ENCODE measurements at places on chromosomes 5 and 9.

- DNase-seq, result no peak
Observed at GRCh38 chr5:61311836-61312808, 19.9 kb upstream of the ZSWIM6 start.

GRCh38 chr9:132201139-132201538 lies 39.3 kb downstream of the NTNG2 start:
- peak; percentile 60 for DNase-seq

- no peak for DNase-seq
Observed at GRCh38 chr5:172748341-172748843, 22.6 kb downstream of the DUSP1 start.

DNA sequence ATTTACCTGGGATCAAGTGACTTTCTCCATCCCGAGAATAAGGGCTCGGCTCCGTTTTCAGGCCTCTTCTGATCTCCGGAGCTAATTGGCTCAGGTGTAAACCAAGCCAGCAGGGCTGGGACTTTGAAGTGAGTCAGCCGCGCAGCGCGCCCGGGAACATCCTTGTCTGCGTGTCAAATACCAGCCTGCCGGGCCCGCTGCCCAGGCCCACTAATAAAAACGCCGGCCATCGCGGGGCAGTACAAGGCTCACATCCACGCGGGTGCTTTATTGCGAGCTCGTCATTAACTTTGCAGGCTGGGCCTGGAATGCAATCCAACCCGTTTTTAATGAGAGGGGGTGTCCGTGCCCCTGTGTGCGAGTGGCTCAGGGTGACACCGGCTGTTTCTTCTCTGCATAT lies 416.8 kb downstream of the IRX2 start:
- no peak for DNase-seq

GRCh38 chr5:146560205-146560812 lies 44.3 kb upstream of the GPR151 start:
- no peak for DNase-seq

GRCh38 chr5:138391859-138392386 lies 39.4 kb downstream of the KDM3B start:
- DNase-seq, result no peak

- no peak for DNase-seq
Observed at GRCh38 chr5:128019391-128019790, 64.2 kb upstream of the SLC12A2 start.

DNA sequence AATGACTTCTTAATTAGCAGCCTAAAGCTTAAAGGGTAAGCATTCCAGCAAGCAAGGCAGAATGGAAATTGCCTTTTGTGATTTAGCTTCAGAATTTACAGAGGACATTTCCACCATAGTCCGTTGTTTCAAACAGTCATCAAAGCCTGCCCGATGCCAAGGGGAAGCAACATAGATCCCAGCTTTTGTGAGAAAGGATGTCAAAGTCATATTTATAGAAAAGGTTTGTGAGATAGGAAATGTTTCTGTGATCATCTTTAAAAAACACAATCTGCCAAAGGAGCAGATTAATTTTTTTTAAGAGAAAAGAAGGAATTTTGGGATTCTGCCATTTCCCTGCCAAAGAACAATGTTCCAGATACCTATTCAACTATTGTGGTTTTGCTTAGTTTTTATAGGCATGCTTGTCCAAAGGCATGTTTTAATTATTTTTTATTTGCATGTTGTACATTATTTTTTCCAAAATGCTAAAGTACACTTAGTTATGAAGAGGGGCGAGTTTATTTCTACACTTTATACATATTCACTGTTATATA lies 346.9 kb downstream of the ZNF608 start:
- no peak for DNase-seq

GRCh38 chr5:146620031-146620668 lies 104.2 kb upstream of the GPR151 start:
- no peak for DNase-seq

- DNase-seq, result no peak
Observed at GRCh38 chr9:20297646-20298084, 324.6 kb downstream of the MLLT3 start.

DNA sequence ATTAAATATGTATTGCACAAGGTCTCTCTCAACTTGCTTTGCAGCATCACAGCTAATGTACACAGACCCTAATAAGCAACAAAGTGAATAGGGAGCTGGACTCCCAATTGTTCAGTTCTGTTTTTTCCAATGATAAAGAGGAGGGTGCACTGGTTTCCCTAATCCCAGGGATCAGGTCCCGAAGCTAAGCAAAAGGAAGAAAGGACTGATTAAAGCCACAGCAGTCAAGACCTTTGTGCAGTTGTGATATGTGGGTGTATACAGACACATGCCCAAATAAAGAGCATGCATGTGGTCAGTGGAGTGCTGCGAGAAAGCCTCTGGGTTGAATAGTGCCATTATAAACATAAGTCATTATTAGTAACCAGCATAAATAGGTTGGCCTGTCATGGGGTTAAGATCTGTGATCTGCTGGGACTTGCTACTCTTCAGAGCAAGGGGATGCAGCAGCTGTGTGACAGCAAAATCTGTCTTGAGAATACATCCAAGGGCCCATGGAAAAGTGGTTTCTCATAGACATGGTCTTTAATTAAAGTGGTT lies 1863.1 kb upstream of the WWC1 start:
- DNase-seq, result no peak

GRCh38 chr5:124021776-124022175 lies 509.8 kb downstream of the CSNK1G3 start:
- no peak for DNase-seq

DNA sequence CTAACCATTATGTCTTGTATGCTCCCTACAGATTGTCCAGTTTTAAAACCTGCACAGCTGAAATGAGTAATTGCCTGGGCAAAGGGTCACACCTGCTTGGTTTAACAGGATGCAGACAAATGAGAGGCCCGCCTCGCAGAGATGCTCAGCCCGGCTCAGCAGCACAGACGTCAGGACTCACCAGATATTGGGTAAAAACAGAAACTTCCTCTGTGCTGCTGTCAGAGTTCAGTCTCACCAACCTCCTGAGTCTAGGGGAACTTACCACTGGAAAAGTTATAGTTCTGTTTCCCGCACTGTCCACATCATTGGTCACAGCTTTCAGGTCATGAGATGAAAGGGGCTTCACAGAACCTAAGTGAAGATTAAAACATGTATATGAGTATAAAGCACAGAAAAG lies 152.5 kb downstream of the ESM1 start:
- DNase-seq, result no peak

DNA sequence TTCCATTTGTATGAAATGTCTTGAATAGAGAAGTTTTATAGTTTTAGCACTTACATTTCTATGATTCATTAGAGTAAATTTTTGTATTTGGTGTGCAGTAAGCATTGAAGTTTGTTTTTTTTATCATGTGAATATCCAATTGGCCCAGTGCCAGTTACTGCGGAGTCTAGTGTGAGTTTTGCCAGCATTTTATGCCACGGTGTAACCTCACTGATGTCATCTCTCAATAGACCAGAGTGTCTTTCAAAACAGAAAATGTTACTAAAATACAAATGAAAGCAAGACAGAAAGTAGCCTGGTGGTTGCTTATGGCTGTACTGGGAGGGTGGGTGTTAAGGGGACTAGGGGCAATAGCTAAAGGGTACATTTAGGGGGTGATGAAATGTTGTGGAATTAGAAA lies 62.8 kb downstream of the IPPK start:
- DNase-seq, result no peak

- DNase-seq, result no peak
Observed at GRCh38 chr5:74055486-74056106, 429.6 kb downstream of the ARHGEF28 start.

DNA sequence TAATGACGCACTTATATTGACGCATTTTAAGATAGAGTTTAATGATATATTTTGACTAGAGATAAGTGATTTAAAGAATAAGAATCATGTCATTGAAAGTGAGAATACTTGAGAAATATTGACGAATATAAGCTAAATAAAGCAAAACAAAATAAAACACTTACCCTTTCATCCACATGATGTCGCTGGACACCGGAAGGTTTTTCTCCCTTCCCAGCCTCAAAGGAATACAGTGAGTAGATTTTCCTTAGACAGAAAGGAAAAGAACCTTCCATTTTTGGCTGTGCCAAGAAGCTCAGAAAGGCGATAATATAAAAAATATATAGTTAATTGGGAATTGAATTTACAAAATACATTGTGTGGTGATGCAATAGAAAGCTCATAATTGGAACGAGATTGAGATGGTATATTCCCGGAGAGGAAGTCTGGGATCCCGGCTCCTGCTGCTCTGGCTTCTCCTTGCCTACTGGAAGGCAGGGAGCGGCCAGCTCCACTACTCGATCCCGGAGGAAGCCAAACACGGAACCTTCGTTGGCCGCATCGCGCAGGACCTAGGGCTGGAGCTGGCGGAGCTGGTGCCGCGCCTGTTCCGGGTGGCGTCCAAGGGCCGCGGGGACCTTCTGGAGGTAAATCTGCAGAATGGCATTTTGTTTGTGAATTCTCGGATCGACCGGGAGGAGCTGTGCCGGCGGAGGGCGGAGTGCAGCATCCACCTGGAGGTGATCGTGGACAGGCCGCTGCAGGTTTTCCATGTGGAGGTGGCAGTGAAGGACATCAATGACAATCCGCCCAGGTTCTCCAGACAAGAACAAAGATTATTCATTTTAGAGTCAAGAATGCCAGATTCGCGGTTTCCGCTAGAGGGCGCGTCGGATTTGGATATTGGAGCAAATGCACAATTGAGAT lies at the start of gene PCDHA5:
Gene PCDHA5, plus strand, starts transcription at position 239 of the 906 bp plus-strand sequence.
- DNase-seq, result no peak

DNA sequence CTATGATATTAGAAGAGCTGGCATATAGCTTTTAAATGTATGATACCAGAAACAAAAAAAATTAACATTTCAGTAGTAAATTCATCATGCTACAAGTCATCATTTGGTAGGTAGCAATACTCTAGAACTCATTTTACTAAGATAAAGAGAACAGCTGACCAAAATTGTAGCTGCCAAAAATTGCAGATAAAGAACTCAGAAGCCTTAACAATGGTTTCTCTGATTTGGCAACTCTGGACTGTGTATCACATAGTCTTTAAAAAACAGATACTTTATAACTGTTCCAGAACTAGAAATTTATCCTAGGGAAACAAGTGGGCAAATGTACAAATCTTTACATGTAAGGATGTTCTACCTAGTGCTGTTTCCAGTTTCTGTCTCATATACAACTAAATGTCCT lies 33.9 kb downstream of the ZFR start:
- no peak for DNase-seq

- no peak for DNase-seq
Observed at GRCh38 chr5:14234204-14234603, 91.1 kb downstream of the TRIO start.

DNA sequence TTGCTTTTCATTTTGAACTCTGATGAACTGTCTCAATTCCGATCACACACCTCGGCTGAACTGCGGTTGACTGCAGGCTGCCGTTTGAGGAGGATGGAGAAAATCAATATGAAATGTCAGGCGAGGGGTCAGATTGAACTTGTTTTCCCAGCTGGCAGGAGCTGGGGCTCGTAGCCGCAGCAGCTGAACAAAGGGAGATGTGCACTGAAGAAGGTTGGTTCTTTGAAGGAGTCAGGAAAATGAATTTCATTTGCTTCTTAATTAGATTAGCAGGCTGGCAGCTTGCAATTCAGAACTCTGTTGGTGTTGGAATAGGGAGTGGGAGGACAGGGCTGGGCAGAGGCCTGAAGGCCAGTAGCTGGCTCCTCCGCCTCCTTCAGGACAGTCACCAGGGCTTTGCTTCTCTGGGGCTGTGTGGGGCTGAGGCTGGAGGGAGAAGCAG lies 117.4 kb upstream of the GPR151 start:
- DNase-seq, result no peak

DNA sequence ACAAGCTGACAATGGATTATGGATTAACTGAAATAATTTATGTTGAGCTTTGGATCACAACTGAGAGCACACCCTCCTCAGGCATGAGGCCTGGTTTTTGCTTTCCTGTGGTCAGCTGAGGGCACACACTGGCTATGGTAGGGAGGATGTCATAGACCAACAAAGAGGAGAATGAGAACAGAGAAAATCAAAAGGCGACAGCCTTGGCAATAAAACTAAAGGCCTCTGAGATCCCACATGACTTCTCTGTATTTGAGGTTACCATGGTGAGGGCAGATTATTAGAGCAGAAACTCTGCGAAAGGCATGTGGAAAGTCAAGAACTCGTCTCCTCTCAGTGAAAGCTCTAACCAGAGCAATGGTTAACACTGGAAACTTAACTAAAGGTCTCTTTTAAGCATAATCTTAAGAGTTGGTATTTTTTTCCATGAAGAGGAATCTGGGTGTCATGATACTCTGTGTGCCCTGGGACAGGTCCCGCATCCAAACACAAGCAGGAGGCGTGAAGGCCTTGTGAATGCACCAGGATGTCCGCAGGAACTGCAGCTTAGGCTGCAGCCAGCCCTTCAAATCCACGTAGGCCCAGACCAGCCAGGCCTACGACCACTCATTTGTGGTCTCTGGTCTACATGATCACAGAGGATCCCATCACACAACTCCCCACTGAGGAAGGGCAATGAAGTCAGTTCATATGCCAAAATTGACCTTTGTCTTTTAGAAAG lies 12.4 kb upstream of the MEIKIN start:
- DNase-seq, result no peak
